ENCODE measurements at places on chromosomes 6 and 20.
A peak's percentile ranks its signal among the peaks of the same experiment; 100 is the strongest.

DNA sequence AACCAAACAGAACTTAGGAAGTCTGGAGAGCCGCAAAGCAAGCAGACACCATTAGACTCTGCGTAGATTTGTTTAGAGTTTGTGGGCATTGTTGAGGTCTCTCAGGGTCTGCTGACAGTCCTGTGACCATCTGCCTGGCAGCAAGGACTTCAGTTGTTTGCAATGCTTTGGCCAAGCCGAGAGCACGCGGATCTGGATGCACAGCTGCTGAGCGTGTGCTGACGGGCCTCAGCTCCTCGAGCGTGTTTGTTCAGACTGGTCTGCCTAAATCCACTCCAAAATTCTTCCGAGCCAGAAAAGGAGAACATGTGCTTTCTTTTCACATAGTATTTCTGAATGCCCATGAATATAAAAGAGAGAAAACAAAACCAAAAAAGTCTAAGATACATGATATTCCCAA is 159.0 kb downstream of the ZNF217 start:
- DNase-seq = no peak

DNA sequence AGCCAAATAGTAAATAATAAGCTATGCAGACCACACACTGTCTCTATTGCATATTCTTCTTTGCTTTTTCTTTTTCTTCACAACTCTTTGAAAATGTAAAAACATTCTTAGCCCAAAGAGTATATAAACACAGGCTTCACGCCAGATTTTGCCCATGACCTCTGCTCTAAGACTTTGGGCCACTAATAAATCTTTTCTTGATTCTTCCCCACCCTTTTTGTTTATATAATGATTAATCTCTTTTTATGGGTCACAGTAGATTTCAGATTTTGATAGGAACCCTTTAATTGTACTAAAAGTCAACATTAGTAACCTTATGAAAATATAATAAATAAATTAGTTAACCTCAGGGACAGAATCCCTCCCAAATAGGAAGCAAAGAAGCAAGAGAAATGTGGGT is 15.8 kb upstream of the ENPP5 start:
- no peak for DNase-seq

DNA sequence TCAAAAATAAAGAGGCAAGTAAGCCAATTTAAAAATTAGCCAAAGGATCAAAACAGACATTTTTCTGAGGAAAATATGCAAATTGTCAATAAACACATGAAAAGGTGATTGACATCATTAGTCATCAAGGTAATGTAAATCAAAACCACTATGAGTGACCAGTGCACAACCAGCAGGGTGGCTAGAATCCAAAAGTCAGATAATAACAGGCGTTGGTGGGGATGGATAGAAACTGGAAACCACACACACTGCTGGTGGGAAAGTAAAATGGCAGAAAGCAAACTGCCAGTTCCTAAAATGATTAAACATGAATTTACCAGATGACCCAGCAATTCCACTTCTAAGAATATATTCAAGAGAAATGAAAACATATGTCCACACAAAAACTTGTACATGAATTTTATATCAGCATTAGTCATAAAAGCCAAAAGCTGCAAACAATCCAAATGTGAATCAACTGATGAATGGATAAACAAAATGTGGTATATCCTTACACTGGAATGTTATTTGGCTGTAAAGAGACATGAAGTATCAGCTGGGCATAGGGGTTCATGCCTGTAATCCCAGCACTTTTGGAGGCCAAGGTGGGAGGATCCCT is 74.8 kb upstream of the MBOAT1 start:
- DNase-seq = no peak

DNA sequence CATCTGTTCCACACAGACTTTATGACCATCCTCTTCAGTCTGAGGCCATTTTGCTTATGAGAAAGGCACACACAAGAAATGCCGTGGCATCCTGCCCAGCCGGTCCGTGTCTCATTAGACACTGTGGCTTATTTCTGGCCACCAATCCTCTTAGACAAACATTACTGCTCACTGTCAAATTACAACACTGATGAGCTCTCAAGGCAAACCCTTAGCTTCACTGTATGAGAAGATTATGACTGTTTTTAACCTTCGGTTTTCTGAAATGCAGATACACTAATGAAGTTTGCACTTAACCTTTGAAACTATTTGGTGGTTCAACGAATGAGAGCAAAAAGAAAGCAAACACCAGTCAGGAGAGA is 50.5 kb upstream of the DST start:
- DNase-seq = no peak

- no peak for DNase-seq
These were observed 105.3 kb upstream of the SLC22A16 start for GRCh38 chr6:110581679-110582078.

DNA sequence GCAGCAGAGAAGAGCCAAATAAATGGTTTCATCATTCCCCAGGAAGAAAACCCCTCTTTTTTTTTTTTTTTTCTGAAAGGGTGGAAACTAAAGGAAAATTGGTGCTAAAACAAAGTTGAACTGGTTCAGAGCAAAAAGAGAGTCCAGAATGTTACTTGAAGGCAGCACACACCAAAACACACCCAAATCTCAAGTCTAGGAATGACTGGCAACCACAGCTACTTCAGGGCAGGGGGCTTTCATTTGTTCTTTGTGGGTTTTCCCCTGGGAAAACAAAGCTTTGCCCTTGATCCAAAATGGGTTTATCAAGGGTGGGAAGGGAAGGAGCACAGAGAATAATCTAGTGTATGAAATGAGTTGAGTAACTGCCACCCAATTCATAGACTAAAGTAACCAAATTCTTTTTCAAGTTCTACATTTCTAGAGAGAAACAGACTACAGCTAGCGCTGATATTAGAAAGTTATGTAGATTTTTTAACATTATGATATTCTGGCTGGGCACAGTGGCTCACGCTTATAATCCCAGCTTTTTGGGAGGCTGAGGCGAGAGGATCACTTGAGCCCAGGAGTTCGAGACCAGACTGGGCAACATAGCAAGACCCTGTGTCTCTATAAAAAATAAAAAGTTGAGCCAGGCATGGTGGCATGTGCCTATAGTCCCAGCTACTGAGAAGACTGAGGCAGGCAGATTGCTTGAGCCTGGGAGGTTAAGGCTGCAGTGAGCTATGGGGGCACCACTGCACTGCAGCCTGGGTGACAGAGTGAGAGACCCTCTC is 119.8 kb downstream of the NFATC2 start:
- no peak for DNase-seq

- DNase-seq = no peak
These were observed 405.9 kb upstream of the SULF2 start for GRCh38 chr20:48191200-48191599.

DNA sequence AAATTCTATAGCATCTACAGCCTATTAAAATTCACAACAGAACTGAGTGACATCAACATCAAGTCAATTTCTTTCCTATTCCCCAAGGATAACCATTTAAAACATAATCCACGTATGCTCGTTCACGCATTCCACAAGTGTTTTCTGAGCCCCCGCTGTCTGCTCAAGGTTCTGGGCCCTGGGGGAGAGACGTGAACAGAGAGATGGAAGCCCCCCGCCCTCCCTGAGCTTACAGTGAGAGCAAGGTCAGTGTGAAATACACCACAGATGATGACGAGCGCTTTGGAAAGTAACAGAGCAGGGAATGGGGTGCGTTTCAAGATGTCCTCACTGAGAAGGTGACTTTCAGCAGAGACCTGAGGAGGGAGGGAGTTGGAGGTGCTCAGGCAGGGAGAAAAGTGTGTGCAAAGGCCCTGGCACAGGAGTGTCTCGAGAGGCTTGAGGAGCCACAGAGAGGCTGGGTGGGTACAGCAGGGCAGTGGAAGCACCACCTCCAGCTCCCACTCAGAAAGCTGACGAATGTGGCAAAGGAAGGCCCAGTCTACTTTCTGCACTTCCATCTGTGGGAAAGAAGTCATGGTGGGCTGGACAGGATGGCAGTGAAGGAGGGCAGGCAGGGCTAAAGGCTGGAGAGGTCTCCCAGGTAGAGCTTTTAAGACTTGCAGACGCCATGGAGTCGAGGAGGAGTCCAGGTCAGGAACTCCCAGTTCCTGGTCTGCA is 88.3 kb downstream of the DLL1 start:
- DNase-seq = no peak

DNA sequence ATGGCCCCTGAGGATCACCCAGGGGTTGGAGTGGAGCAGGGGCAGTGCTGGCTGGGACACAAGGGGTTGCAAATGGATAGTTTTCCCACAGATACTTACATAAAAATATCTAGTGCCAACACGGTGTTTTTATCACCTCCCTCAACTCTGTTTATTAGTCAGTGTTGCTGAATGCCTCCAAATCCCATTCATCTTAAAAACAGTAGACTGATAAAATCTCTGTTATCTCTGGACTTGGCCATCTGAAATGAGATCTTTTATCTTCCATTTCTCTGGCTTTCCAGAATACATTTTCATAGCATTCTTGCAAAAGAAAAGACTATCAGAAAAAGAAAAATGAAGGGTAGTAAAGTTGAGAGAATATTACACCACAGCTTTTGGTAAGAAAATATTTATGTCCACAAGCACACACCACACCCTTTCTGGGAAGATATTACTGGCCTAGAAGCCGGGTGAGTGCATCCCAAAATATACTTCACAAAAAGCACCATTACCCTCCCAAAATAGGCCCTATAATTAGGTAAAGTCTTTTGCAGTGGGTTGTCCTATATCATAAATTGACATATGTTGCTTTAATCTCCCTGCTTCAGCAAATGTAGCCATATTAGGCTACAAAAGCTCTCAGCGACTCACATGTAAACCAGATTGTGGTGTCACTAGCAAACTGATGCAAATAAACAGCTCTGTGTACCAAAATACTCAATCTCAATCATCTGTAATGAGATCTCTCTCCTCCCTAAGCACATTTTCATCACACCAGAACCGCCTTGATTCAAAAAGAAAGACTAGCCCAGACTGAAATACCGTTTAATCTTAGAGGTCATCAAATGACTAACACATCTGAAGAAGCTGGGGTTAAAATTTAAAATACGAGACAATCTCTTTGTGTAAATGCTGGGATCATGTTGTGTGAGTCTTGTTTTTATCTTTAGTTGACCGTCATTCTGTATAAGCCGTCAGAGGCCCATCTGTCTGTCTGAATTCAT is 96.7 kb downstream of the FYN start:
- DNase-seq = no peak

GRCh38 chr6:133203344-133203697 is 37.8 kb upstream of the EYA4 start:
- DNase-seq = no peak

GRCh38 chr6:43870660-43871061 is 100.7 kb downstream of the VEGFA start:
- peak; percentile 29 for DNase-seq

DNA sequence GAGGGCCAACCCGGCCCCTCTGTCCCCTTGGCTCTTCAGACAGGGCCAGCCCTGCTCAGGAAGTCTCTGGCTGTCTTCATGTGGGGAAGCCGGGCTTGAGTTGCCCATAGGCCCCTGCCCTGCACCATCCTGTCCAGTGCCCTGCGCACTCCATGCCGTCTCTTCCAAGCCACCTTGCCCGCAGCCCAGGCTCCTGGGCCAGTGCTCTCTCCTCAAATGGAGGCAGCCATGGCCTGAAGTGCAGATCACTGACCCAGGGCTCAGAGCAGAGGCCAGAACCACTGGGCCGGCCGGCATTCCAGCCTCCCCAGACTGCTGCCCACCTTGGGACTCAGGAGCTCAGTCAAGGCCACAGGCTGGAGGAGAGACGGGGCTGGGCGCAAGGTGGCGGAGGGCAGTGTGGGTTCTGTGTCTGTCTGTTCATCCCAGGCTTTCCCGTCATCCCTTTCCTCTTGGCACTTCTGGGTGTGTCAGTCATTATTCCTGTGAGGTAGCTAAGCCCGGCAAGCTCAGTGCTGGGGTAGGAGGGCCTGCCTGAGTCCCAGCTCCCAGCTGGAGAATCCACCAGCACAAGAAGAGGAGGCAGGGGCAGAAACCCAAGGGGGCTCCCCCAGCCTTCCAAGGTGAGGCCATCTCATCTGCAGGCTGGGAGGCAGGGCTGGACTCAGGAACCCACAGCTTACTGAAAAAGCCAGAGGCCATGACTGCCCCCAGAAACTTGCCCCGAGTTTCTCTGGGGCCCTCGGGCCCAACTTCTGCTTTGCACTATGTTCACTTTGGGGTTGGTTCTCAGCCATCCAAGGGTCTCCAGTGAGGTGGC is 22.4 kb downstream of the SDCBP2 start:
- no peak for DNase-seq

GRCh38 chr6:3356824-3357420 is 98.2 kb downstream of the PSMG4 start:
- DNase-seq = no peak

DNA sequence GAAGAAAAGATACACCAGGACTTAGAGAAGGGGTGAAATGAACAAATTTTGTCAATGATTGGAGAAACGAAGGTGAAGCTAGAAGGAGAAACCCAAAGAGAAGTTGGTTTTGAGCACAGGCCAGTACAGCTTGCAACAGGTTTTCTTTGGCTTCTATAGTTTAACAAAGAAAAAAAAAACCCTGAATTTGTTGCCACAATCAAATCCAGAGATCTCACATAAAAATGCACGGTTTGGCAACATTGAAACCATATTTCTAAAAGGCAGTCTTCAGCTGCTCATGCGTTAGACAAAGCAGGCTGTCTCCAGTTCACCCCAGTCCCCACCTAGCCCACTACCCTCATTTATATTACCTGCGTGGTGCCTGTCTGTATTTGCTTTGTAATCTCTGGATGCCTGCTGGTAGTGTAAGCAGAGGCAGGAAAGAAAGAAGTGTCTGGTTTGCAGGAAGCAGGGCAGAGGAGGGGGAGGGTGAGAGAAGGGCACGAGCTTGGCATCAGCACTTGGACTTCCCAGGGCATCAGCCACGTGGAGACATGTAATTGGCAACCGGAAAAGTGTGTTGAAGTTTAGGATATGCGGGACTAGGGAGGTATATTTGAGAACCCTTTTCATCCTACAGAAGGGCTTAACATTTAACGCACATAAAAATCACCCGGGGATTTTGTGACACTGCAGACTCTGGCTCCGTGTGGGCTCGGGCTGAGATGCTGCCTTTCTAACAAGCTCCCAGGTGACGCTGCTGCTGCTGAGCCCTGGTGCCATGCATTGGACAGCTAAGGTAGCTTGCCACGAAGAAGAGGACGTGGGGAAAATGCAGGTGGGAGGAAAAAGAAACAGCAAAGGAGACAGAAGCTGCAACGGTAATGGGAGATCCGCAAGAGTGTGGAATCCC is 14.4 kb downstream of the PFDN4 start:
- no peak for DNase-seq

GRCh38 chr6:47278545-47278944 is 31.2 kb downstream of the TNFRSF21 start:
- DNase-seq = no peak

DNA sequence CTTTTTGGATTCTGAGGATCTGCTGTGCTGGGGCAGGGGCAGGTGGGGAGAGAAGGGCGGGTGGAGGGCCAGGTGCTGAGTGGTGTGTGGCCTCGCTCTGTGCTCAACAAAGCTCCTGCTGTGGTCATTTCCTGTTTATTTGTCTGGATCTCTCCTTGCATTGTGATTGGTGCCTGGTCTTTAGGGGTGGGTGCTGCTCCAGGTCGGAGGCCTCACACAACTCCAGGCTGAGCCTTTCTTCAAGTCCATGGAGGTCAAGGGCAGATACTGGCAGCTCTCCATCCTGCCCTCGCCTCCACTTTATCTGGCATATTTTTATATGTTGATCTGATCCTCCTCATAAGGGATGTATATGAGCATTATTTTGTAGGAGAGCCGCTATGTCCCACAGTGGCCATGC is 36.2 kb downstream of the HLA-F start:
- DNase-seq = no peak

- no peak for DNase-seq
These were observed 525.2 kb downstream of the PKHD1 start for GRCh38 chr6:51562198-51562597.

GRCh38 chr20:36850759-36851158 is 25.2 kb upstream of the TLDC2 start:
- no peak for DNase-seq
